ENCODE measurements at places on chromosomes 2 and 18.

DNA sequence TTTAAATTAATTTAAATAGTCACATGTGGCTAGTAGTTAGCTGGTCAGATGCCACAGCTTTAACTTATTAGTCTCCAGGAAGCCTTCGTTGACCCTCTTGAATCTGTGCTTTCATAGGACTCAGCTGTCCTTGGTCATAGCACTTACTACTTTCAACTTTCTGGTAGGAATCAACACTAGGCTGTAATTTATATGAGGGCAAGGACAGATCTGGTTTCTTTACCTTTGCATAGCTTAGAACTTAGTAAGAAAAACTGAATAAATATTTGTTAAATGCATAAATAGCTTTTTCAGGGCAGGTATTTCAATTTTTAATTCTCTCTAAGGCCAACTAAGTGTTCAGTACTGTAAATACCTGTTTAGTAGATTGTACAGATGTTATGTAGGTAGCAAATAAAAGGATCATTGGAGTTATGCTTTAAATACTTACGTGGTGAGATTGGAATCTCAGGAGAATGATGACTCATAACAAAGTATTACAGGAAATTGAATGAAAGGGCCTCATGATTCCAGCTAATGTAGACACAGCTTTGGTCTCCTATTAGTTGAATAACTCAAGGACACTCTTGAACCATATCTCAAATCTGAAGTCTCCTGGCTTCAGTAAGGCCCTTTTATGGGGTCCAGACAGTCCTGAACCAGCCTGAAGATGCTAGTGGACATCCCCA lies 2.6 kb downstream of the CLIP4 start:
- no peak for DNase-seq

GRCh38 chr2:110827511-110827910 lies 95.1 kb downstream of the ACOXL start:
- DNase-seq: no peak

- DNase-seq: no peak
Measured at GRCh38 chr18:10579079-10579867, 53.4 kb downstream of the NAPG start.

DNA sequence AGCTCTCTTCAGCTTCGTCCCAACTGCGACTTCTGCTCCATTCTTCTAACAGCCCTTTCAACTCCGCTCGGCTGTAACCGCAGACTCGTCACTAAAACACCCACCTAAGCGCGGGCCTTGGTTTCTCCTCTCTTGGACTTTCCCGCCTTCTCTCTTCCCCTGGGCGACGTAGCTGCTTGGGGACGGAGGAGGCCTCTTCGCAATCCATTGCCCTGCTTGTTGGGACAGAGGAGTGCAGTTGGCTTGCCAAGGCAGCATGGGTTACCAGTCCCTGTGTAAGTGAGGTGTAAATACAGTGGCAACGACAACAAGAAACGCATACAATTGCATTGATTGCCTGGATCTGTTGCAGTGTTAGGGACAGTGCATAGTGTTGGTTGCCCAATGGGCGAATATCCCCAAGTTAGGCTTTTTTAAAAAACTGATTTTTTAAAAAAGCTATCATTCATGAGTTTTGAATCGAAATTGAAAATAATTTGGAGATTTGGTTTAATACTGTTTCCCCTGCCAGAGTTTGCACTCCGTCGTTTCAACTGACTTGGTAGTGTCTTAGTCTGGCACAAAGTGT lies 484 bp upstream of the DARS1 start:
- DNase-seq: peak; percentile 76

GRCh38 chr2:29902356-29902755 lies 19.0 kb downstream of the ALK start:
- DNase-seq: no peak

- no peak for DNase-seq
Measured at GRCh38 chr18:77749089-77749488, 499.4 kb downstream of the GALR1 start.

DNA sequence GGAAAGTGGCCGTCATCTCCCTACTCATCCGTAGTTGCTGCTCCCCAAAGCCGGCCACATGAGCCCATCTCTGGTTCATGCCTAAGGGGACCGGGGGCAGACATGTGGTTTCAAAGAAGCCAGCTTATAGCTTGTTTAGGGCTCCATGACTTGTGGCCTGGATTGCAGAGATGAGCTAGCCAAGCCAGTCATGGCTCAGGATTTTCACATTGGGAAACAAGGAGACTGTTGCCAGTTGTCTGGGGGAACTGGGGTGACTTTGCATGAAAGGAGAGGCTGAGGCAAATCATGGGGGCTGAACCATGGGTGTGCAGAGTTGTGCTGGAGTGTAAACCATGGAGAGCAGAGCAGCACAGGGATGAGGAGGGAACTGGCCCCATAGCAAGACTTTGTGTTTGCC lies 183.0 kb upstream of the APCDD1 start:
- DNase-seq: no peak

- no peak for DNase-seq
Measured at GRCh38 chr2:857937-858336, 92.7 kb upstream of the SNTG2 start.

DNA sequence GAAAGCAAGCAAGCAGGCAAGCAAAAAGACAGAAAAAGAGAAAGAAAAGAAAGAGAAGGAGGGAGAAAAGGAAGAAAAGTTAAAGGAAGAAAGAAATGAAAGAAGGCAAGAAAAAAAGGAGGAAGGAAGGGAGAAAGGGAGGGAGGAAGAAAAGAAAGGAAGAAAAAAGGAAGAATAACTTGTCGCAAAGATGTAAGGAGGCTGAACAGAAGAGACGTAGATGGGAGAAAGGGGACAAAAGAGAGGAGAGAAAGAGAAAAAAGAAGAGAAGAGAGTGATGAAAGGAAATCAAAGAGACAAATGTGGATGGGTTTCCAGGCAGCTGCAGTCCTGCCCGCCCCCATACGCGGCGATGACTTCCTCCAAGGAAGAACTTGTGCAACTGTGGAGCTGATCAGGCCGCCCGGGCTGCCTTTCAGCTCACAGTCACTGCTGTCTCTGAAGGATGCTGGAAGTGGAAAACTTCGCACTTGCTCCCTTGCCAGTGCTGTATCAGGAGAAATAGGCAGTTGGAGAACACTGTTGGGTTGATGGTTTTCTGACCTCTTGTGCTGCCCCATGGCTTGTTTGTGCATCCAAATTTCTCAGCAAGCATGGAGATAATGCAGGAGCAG lies 52.9 kb downstream of the TRIB2 start:
- DNase-seq: no peak

- DNase-seq: no peak
Measured at GRCh38 chr18:68948622-68949021, 150.7 kb downstream of the CCDC102B start.

GRCh38 chr18:78160961-78161656 lies 818.5 kb upstream of the SALL3 start:
- no peak for DNase-seq

- no peak for DNase-seq
Measured at GRCh38 chr2:117603060-117603459, 211.4 kb upstream of the DDX18 start.

DNA sequence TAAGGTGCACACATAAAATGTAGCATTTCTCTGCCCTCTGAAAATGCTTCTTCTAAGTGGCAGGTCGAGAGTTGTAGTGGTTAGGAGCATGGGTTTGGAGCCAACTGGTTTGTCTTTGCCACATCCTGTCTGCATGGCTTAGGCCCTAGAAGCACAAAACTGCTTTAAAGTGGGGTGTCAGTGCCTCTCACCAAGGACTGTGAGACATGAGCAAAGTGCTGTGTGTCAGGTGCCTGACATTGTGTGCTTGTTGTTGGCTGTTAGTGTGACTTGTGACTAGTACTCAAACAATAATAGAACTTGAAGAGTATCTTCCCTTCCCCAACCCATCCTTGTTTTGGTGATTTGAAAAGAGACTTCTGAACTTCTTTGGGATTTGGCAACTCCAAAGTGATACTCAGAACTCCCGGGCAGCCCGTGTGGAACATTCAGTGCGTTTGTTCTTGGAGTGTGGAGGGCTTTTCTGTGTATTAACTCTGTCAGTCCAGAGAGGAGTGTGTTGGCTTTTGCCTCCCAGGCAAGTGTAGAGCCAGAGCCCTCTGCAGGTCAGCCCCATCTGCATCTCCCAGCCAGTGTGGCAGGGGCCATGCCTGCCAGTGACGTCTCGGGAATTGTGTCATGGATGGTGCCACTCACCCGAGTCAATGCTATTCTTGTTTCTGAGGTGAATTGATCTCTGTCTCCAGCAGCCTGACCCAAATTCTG lies 5.0 kb downstream of the MGAT5 start:
- DNase-seq: no peak

GRCh38 chr2:219254590-219255201 lies 978 bp upstream of the TUBA4A start:
- DNase-seq: peak; percentile 80

DNA sequence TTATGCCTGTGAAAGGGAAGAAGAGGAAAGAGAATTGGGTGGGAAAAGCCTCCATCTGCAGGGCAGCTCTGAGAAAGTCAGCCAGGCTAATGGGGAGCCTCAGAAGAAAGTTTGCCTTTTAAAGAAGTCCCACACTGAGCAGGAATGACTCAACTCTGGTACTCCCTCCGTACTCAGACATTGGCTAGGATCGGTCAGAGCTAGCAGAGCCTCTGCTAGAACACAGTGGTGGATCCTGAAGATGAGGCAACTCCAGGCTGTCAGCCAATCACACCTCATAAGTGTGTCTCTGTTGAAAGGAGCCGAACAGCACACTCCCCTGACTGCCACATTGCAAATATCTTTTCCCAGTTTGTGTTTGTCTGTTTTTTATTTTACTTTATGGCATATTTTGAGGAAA lies 96.9 kb downstream of the HNRNPLL start:
- no peak for DNase-seq

- no peak for DNase-seq
Measured at GRCh38 chr2:190748966-190749365, 100.1 kb downstream of the NAB1 start.

Measured in bone marrow (tissue), 2 donors.